Activated CD4-positive, alpha-beta T cell treated with anti-CD3 and anti-CD28 coated beads, Interleukin-2, Interleukin-4, amounts not matched to agents 100 ng/mL and 50 ng/mL, durations not matched to agents 16 hours and 8 hours (primary cell): ENCODE measurements at places on chromosomes 2 and 18.
A peak's percentile ranks its signal among the peaks of the same experiment; 100 is the strongest.

GRCh38 chr2:82796132-82796531, 1662.9 kb downstream of the SUCLG1 start:
- no peak for DNase-seq

- no peak for DNase-seq
These were observed 105.7 kb upstream of the RPRM start for GRCh38 chr2:153584244-153584643.

GRCh38 chr18:60593249-60593648, 220.7 kb upstream of the MC4R start:
- DNase-seq, result no peak

DNA sequence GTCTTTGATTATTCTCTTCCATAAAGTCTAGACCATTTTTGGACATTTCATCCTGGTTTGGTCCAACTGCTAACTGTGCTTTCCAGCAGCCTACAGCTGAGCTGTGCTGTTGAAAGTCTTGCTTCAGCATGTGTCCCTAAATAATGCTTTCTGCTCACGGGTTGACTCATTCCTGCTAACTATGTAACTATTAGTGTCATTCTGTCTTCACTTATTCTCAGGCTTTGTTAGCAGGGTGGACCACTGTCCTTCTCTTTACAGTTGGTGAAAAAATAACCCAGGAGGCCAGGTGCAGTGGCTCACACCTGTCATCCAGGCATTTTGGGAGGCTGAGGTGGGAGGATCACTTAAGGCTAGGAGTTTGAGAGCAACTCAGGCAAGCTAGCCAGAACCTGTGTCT, 8.9 kb downstream of the ADAM23 start:
- no peak for DNase-seq

DNA sequence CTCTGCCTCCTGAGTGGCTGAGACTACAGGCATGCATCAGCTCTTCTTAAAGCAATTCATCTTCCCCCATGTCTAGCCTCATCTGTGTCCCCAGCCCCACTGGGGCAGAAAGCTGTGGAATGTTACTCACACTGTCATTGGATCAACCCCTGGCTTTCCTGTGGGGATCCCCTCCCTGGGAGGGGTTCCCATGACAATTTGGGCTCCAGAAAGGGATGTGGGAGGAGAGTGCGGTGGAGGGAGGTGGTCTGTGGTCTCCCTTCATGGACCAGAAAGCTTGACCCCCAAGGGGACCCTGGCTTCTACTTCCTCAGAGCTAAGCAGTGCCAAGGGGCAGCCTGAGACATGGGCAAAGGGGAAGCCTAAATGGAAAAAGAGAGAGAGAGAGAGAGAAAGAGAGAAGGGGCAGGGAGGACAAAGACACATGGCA, 1.3 kb downstream of the NGEF start:
- no peak for DNase-seq

DNA sequence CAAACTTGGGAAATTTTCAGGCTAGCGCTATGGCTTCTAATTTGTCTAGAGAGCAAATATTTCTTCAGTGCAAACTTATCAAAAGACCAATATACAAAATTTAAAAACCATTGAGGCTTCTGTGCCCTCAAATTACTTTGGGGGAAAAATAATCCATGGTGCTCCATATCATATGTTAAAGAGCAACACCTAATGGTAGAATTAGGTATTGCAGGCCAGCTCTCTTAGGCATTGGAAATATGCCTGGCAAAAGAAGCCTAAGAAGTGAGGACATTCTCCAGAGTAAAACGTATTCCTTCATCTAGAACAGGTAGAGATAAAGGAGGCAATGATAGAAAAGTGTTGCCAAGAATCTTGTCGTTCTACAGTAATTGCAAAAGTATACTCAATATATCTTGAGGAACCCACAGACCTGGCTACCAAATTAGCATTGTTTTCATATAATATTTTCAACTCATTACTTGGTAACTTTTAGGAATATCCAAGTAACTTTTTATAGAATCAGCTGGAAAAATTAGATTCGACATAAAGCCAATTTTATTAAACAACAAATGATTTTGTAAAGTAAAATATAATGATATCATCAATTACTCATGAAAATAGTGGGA, 401.1 kb downstream of the BCL11A start:
- peak; percentile 49 for DNase-seq

DNA sequence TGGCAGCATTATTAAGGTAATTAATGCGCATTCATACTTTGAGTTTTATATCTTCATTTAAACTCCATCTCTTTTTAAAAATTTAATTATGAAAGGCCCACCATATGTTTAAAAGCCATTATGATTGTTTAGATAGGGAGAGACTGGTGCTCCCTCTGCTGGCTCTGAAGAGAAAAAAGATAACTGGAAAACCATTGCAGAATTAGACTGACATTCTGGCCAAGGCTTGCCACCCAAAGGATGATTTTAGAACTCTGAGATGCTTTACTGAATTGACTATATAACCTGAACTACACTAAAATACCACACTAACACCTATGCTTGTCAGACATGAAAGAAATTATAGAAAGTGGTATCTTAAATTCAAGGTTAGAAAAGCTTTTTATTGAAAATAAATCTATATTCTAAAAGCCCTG, 127.6 kb upstream of the SPOPL start:
- peak; percentile 3 for DNase-seq

DNA sequence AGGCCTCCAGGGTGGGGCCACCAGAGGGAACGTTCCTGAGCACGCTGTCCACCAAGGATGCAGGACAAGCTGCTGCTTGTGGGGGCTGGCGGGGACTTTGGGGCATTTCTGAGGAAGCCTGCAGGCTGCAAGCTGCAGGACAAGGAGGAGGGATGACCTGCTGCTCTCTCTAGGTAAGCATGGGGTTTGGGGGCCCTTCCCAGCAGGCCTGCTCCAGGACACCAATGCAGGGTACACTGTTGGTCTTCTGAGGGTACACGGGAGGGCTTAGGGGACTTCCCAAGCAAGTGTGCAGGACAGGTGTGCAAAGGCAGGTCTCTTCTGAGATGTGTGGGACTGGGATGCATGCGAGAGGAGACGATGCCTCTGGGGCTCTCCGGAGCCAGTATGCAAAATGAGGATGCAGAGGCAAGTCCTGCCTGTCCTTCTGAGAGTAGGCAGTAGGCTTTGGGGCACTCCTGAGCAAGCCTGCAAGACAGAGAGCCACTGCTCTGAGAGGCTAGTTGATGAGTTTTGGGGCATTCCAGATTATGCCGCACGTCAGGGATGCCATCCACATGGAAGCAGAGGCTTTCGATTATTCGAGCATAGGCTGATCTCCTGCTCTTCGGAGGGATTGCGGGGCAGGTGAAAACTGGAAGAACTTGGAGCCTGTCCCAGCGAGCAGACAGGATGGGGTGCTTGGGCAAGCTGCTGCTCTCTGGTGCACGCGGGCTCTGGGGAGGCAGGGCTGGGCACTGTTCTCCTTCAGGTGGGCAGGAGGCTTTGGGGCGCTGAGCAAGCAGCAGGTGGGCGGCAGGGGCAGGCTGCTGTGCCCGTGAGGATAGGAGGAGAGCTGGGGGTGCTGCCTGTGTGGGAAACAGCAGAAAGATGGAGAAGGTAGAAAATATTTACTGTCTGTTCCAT, 44.6 kb downstream of the CNGA3 start:
- DNase-seq, result no peak

- DNase-seq, result peak; percentile 48
These were observed 42.1 kb upstream of the RFX8 start for GRCh38 chr2:101516823-101517690.

GRCh38 chr18:13306583-13306982, 88.0 kb downstream of the LDLRAD4 start:
- no peak for DNase-seq

DNA sequence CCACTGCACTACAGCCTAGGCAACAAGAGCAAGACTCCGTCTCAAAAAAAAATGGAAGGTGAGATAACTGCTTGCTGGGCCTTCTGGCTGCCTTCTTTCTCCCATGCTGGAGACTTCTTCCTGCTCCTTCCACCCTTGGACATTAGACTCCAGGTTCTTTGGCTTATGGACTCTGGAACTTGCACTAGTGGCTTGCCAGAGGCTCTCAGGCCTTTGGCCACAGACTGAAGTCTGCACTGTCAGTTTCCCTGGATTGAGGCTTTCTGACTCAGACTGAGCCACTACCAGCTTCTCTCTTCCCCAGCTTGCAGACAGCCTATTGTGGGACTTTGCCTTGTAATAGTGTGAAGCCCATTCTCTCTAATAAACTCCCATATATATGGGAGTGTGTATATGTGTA, 118.5 kb upstream of the SLC14A2 start:
- DNase-seq, result no peak

DNA sequence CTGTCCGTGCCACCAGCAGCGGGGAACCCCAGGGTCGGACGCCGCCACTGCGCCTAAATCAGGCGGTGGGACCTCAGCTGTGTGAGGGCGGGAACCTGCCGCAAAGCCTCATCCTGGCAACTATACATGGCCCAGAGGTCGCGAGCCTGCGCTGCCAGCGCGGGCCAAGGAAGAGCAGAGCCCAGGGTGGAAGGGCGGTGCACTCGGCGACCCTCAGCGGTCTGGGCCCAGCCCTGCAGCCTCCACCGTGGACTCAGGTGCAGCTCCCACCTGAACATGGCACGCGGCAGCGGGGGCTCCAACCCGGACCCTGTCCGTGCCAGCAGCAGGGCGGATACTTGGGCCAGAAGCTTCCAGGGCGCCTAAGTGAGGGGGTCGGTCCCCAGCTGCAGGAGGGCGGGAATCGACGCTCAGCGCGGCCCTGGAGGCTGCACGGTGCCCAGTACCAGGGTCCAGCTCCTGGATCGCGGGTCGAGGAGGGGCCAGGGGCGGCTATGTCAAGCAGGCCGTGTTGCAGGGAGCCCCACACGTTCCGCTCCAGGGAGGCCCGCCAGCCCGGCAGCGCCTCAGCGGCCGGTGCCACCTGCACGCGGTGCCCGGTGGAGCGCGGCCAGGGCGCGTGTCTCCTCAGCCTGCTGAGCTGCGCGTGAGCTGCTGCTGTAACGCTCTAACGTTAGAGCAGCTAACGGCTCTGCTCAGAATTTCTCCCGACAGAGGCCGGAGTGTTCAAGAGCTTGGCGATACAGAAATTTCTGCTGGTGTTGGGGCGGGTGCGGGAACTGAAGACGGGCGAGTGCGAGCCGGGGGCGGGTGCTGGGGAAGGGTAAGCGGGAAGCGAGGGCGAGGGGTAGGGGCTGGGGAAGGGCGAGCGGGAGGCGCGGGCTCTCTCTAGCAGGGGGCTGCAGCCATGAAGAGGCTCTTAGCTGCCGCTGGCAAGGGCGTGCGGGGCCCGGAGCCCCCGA, at the start of gene ANKRD30B:
Gene ANKRD30B, plus strand, starts transcription at position 660 of the 962 bp plus-strand sequence. Its CDS starts 248 bp downstream, at position 908.
- no peak for DNase-seq

- DNase-seq, result peak; percentile 68
These were observed 136.4 kb downstream of the HDAC4 start for GRCh38 chr2:239264492-239264837.

DNA sequence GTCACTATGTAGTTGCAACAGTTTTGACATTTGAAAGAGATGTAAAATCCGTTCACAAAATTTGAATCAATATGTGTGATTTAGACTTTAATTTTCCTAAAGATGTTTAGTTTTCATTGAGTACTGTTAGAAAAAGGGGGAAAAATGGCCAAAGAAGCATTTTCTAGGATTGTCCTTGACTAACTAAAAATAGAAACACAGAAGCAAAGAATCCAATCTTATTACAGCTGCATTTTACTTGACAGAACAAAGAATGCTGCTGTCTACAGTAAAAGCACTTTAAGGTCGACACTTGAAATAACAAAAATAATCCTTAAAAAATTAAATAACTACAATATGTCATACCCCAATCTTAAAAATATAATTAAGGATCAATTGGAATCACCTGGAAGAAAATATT, 48.9 kb downstream of the FRZB start:
- DNase-seq, result no peak

GRCh38 chr2:121837591-121837990, 82.1 kb downstream of the TSN start:
- no peak for DNase-seq

- no peak for DNase-seq
These were observed 261.9 kb downstream of the DYSF start for GRCh38 chr2:71715241-71715750.

DNA sequence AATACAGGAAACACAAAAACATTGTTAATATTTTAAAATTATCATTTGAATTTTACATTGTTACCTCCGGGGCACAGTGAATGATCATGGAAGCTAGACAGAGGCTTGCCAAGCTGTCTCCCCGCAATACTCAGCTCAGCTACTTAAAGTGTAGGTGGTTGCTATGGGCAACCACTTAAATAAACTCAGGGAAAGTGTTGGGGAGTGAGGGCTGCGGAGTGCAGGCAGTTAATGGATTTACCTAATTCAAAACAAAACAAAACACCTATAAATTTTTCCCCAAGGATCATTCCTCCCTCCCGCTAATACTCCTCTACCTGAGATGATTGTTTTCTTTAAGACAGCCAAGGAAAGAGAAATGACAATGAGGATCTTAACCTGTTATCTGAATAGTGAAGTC, 349.5 kb downstream of the TGIF1 start:
- DNase-seq, result no peak

DNA sequence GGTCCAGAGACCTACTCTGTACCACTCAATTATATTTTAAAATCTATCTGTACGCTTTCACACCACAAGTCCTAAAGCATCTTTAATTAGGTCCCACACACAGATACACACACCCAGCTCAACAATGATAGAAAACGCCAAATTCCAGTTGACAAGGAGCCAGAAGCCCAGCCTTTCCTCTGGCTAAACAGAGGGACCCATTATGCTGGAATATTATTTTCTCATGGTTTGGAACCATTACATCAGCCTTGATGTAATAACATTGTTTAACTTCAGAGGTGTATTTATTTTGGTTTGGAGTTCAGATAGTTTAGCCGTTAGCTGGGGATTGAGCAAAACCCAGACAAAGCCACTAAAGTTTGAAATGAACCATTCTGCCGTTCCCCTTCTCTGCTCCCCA, 14.0 kb upstream of the INHBB start:
- no peak for DNase-seq

GRCh38 chr2:216339456-216340279, 32.6 kb downstream of the MARCHF4 start:
- no peak for DNase-seq

DNA sequence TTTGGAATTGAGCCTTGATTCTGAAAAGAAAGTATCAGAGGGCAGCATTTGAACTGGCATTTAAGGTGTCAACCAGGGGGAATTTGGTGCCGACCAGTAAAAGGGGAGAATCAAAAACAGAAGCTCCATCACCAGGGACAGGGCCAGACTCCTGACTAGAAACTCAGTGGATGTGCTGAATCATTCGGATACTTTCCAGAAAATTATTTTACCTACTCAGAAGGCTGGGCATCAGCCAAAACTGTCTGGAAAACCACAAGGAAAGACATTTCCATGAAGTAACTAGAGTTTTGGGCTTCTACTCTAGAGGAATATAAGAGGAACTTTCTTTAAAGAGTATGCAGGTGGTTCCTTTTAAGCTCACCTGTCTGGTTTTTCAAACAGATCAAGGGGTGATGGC, 756.6 kb downstream of the RNF144A start:
- DNase-seq, result no peak

DNA sequence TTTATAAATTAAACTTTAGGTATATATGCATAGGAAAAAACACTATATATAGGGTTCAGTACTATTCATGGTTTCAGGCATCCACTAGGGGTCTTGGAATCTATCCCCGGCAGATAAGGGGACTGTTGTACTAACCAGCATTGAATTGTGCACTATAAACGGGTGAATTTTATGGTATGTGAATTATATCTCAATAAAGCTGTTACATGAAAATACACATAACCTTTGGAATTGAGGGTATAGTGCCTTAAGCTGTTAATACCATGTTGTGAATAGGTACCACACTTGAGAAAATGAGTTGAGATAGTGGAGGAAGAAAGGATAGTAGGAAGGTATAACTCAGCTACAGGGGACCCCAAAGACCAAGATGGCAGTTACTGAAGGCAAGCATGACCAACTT, 167.3 kb downstream of the HAUS1 start:
- no peak for DNase-seq
